Naive thymus-derived CD4-positive, alpha-beta T cell (primary cell): ENCODE measurements at places on chromosomes 12 and 14. TPM values are rescaled to one million over a fixed set of nuclear protein-coding genes. Genes with fewer than 3 reads are reported as not detected.

DNA sequence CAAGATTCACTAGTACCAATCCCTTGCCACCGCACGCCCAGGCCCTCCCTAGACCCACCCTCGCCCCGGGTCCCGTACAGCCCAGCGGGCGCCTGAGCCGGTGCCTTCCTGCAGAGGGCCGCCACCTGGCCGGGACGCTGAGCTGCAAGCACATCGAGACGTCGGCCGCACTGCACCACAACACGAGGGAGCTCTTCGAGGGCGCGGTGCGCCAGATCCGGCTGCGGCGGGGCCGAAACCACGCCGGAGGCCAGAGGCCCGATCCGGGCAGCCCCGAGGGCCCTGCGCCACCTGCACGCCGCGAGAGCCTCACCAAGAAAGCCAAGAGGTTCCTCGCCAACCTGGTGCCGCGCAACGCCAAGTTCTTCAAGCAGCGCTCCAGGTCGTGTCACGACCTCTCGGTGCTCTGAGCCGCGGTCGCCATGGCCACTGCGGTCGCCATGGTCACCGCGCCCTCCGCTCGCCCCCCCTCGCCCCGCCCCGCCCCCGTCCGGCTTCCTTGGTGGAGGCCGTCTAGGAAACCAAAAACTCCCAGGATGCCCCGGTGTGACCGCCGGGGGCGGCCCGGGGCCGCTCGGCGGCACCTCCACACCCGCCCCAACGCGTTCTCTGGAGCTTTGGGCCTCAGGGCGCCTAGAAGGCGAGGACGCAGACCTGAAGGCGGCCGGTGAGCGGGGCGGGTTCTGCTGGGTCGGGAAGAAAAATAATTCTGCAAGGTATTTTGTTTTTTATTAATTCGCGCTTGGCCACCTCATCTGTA, 3.7 kb downstream of the REM2 start:
- H3K4me3 ChIP-seq, result peak overlapping the region; percentile 77
- H3K4me1 ChIP-seq, result peaks cover 21% of the 10 kb centered on the region
- peak; percentile 66 for DNase-seq
- no peaks in the 10 kb centered on the region for H3K27me3 ChIP-seq

DNA sequence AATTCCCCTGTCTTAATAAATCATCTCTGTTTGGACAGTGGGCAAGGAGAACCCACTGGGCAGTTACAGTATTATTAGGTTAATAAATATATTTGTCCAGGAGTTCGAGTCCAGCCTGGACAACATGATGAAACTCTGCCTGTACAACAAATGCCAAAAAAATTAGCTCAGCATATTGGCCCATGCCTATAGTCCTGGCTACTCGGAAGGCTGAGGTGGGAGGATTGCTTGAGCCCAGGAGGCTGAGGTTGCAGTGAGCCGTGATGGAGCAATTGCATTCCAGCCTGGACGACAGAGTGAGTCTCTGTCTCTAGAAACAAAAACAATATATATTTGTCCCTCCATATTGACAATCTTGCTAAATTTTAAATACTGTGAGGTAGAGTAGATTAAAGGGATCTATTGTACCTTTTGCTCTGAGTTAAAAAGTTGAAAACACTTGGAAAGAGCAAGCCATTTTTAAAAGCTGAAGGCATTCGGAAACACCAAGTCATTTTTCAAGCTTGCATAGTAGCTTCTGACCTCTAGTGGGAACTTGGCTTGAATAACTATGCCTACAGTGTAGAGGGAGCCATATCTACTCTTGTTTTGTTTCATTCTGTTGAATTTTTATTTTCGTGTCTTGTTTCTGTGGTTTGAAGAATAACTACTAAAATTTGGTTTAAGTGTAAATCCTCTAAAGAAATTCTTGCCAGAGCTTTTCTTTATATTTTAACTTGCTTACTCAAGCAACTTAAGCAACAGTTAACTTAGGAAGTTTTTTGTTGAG, 14.6 kb upstream of the EEA1 start:
- no peak for DNase-seq
- no peaks in the 10 kb centered on the region for H3K4me1 ChIP-seq
- no peaks in the 10 kb centered on the region for H3K36me3 ChIP-seq
- H3K4me3 ChIP-seq, result no peak overlapping the region

- H3K27ac ChIP-seq, result no peak overlapping the region
- peaks cover 12% of the 10 kb centered on the region for H3K36me3 ChIP-seq
- no peaks in the 10 kb centered on the region for H3K4me1 ChIP-seq
Observed at GRCh38 chr12:45315462-45315861, 99.6 kb downstream of the ANO6 start.

DNA sequence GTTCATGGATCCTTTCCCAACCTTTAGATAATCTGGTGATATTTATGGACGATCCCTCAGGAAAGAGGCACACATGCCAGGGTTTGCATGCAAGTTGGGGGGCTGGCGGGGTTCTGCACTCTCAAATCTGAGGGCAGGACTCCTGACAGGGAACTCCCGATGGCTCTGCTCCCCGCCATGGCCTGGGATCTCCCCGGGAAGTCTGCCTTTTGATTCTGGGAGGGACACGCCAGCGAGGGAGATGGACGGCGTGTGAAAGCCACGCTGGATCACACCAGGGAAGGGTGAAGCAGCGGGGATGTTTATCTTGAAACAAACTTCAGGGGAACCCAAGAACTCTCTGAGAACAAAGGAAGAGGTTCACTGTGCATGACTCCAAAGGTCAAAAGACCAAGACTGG, 43.6 kb downstream of the LGMN start:
- no peaks in the 10 kb centered on the region for H3K27me3 ChIP-seq
- H3K27ac ChIP-seq, result no peak overlapping the region
- no peak for DNase-seq
- no peaks in the 10 kb centered on the region for H3K36me3 ChIP-seq
- H3K4me1 ChIP-seq, result no peaks in the 10 kb centered on the region

DNA sequence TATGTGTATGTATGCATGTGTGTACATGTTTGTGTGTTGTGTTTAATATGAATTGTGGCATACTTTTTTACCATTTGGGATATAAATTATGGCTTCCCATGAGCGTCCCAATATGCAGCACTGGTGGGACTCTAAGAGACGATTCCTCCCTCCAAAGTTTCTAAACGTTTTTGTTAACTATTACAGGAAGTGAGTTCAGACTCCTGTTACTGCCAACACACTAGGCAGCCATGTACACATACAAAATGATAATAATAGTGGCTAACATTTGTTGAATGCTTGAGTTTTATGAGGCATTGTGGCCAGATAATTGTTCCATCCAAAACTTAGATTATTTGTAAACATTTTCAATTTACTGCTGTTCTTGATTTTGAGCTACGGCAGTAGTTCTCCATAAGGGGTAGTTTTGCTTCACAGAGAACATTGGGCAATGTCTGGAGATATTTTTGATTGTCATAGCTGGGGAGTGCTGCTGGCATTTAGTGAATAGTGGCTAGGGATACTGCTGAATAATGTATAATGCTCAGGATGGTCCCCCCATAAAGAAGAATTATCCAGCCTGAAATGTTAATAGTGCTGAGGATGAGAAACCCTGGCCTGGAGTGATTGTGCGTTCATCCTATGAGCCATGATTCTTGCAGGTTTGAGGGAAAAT, 45.1 kb downstream of the ARID2 start:
- no peak overlapping the region for H3K4me3 ChIP-seq
- H3K36me3 ChIP-seq, result no peaks in the 10 kb centered on the region
- peaks cover 6% of the 10 kb centered on the region for H3K4me1 ChIP-seq
- H3K27ac ChIP-seq, result no peak overlapping the region
- no peak for DNase-seq
- no peaks in the 10 kb centered on the region for H3K27me3 ChIP-seq

- no peak overlapping the region for H3K4me3 ChIP-seq
- DNase-seq, result no peak
- no peak overlapping the region for H3K27ac ChIP-seq
- no peaks in the 10 kb centered on the region for H3K36me3 ChIP-seq
Observed at GRCh38 chr12:131461096-131461495, 249.8 kb upstream of the SFSWAP start.

GRCh38 chr12:50074936-50075807, 10.0 kb upstream of the SMARCD1 start:
- no peak overlapping the region for H3K27ac ChIP-seq
- no peaks in the 10 kb centered on the region for H3K27me3 ChIP-seq
- peak; percentile 48 for DNase-seq
- peaks cover 4% of the 10 kb centered on the region for H3K4me1 ChIP-seq

GRCh38 chr12:41496009-41496408, 307.9 kb downstream of the PDZRN4 start:
- no peaks in the 10 kb centered on the region for H3K27me3 ChIP-seq
- no peak overlapping the region for H3K4me3 ChIP-seq
- DNase-seq, result no peak
- no peaks in the 10 kb centered on the region for H3K36me3 ChIP-seq
- H3K4me1 ChIP-seq, result no peaks in the 10 kb centered on the region
- H3K27ac ChIP-seq, result no peak overlapping the region

GRCh38 chr12:26017484-26018211, 59.2 kb downstream of the RASSF8 start:
- no peak overlapping the region for H3K27ac ChIP-seq
- peak; percentile 16 for DNase-seq

- no peaks in the 10 kb centered on the region for H3K4me1 ChIP-seq
- H3K27ac ChIP-seq, result no peak overlapping the region
- H3K27me3 ChIP-seq, result no peaks in the 10 kb centered on the region
Observed at GRCh38 chr12:50197297-50197727, 30.1 kb upstream of the CERS5 start.

- H3K4me1 ChIP-seq, result no peaks in the 10 kb centered on the region
- H3K27me3 ChIP-seq, result no peaks in the 10 kb centered on the region
- H3K27ac ChIP-seq, result peak overlapping the region; percentile 42
- H3K4me3 ChIP-seq, result no peak overlapping the region
Observed at GRCh38 chr12:27237790-27238771, 6.0 kb upstream of the STK38L start.

DNA sequence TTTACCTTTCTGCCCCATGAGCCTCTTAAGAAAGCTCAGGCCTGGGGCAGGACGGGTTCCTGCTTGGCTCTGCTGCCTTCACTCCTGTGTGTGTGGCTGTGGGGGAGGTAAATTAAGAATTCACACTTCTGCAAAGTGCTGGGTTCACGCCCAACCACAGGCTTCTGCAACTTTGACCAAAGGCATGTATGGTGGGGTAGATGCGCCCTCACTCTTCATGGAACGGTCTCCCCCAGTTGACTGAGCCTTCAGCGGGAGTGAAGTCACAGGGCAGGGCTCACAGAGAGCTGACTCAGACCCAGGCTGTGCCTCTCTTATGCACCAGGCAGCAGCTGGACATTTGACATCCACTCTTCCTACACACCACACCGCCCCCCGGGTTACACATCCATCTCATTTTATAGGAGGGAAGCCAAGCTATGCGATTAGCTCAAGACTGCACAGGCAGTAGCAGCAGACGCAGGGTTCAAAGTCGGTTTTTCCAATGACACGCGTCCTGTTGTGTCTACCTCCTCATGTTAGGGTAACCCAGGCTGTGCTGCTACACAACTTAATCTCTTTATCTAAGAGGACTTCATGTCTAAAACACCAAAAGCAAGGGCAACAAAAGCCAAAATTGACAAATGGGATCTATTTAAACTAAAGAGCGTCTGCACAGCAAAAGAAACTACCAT, 15.4 kb upstream of the BCL11B start:
- H3K4me3 ChIP-seq, result peak overlapping the region; percentile 41
- no peaks in the 10 kb centered on the region for H3K27me3 ChIP-seq
- H3K27ac ChIP-seq, result no peak overlapping the region
- DNase-seq, result no peak

DNA sequence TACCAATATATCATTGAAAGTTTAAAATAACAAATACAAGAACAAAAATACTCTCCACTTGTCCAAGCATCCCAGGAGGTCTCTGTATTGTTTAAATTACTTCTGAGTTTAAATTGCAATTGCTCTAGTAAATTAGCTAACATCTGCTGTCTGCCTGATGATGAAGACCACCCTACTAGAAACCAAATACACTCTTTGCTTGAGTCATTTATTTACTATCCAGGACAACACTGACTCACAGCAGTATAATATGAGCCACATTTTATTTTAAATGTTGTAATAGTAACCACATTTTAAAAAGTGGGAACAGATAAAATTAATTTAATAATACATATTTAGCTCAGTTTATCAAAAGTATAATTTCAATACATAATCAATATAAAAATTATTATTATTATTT, 62.9 kb upstream of the EEA1 start:
- H3K4me1 ChIP-seq, result no peaks in the 10 kb centered on the region
- H3K27ac ChIP-seq, result no peak overlapping the region
- no peak for DNase-seq

DNA sequence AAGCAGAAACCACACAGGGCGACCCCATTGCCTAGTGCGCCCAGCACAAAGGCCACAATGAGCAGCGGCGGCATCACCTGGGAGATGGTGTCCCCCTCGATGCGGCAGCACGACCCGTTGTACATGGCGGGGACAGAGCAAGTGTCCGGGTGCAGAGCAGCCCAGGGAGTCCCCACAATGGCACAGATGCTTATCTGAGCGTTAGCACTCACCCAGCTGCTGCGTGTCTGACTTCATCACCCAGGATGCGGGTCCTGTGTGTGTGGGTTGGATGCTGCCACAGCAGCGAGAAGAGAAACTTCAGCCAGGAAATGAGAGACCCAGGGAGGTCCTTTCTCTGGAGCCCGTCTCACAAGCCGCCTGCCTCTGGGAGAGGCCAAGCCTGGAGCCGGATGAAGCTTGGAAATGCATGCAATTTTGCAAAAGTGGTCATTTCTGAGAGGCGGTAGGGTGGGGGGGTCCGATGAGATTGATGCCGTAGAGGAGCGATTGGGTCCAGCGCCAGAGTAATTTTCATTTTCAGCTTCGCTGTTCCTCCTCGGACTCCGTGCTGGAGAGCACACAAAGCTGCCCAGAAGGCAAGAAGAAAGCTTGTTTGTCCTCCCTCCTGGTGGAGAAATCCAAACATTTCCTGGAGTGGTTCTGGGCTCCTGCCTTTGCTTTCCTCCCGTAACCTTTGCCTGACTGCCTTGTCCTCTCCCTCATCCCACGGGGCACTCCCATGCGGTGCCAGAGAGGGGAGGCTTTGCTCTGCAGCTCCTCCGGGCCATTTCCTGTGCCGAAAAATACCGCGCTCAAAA, at the start of gene HCAR1:
TSS of gene HCAR1 (minus strand) at position 630 of the 800 bp plus-strand sequence. CDS start at position 125, 505 bp downstream.
- peak within 1 kb of the TSS; percentile 31 for H3K4me3 ChIP-seq
- no peaks in the 10 kb centered on the region for H3K36me3 ChIP-seq
- peak; percentile 75 for DNase-seq

DNA sequence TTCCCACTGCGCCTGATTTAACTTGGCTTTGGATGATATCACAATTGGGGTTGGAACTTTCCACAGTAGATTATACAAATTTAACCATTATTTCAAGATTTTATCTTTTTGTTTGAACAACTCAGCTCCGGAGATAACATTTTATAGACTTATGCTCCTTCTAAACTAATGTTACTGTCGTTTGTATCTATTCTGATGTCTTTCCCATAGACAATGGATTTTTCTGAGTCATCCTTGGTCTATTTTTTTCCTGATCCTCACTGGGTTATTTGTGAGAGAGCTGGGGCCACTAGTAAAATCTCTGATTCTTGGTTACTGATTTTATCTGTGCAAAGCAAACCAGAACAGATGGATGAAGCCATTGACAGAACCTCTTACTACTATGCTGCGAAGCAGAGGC, 175.1 kb downstream of the SLC38A4 start:
- H3K36me3 ChIP-seq, result no peaks in the 10 kb centered on the region
- H3K4me1 ChIP-seq, result no peaks in the 10 kb centered on the region
- no peak overlapping the region for H3K4me3 ChIP-seq
- no peaks in the 10 kb centered on the region for H3K27me3 ChIP-seq

Gene BBOF1
- 1.2 TPM for total RNA-seq

Gene KTN1
- total RNA-seq, result 87.3 TPM

Gene KRT73
- 26.7 TPM for total RNA-seq

Gene RAD51B
- total RNA-seq, result 42.2 TPM

Gene TGFB3
- 11.5 TPM for total RNA-seq

Gene SUOX
- 7.9 and 10.4 TPM in 2 replicates for total RNA-seq

Gene EML5
- total RNA-seq, result 3.3 TPM

Gene MANSC4
- total RNA-seq, result 0.64 TPM

Gene GDF3
- not detected in 2 replicates for total RNA-seq
